ENCODE measurements at places on chromosomes 1 and 21.

DNA sequence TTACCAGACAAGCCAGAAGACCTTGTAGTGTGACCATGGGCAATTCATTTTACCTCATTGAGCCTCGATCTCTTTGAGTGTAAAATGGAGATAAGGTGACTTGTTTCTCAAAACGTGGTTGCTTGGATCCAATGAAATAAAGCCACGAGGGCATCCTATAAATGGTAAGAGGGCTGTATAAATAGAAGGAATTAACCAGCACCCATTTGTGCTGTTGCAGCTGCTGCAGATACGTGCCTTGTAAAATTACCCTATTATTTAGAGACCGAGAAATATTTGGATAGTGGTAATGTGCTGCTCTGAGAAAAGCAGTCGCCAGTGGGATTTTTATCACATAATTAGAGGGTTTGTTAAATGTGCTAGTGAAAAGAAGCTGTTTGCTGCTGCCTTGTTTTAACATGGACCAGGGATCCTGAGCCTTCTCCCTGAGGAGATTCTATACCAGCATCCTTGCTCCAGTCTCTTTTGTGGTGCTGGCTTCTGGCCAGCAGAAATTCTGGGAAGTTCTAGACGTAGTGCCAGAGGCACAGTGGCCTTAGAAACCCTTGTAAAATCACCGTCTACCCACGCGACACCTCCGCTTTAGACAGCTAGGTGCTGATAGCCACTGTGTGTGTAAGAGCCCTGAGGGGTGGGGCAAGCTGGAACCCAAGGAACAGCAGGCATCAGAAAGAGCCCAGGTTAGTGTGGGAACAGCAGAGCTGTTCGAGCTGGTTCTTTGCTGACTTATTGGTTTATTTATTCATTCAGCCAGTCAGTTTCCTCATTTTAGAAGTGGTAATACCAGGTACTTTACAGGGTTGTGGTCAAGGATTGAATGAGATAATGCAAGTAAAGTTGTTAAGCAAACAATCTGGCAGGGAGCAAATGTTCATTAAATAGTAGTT is 137.5 kb downstream of the NOS1AP start:
- DNase-seq, result no peak

- DNase-seq, result no peak
These were observed 8.7 kb downstream of the TPRG1L start for GRCh38 chr1:3633344-3634058.

GRCh38 chr1:51514733-51515132 is 4.3 kb downstream of the EPS15 start:
- DNase-seq, result no peak

- no peak for DNase-seq
These were observed 40.8 kb upstream of the PRRX1 start for GRCh38 chr1:170623171-170623570.

DNA sequence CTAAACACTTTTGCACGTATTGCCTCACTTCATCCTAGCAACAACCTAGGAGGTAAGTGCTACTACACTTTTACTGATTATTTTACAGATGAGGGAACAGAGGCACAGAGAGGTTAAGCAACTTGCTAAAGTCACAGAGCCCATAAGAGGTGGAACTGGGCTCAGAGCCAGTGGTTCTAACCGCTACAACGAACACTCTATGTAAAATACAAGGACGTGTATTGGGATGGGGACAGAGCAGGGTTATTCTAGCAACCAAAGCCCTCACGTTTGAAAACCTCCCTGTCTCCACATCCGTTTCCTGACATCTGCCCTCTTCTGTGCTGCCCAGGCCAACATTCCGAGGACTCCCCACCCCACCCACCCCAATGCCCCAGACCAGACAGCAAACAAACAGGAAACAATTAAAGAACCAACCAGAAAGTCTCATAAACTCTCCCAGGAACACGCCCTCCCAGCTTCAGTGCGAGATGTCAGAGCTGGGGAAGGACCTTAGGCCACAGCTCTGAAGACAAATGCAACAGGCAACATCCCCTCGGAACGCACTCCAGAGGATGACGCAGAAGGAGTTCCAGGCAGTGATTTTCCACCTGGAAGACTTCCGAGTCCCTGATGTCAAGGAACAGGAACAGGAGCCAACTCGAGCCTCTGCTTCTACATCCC is 41.1 kb downstream of the GLIS1 start:
- no peak for DNase-seq

- DNase-seq, result no peak
These were observed 169.8 kb downstream of the TTLL7 start for GRCh38 chr1:83829106-83829505.
